Fibroblast of the aortic adventitia (primary cell): ENCODE measurements at places on chromosomes 4 and X.
A peak's percentile ranks its signal among the peaks of the same experiment; 100 is the strongest.

DNA sequence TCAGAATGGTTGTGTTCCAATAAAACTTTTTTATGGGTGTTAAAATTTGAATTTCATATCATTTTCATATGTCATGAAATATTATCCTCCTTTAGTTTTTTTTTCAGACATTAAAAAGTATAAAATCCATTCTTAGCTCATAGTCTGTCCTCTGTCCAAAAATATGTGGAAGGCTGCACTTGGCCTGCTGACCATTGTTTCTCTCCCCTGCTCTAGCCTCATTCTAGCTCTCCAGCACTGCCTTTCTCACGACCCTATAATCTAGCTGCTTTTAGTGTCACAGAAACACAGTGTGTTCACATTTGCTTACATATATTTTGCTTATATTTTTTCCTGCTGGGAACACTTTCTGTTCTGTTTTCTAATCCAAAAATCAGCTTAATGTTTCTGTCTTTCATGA is 165.0 kb upstream of the ANK2 start:
- DNase-seq, result no peak

GRCh38 chr4:85580489-85580888 is 105.5 kb downstream of the ARHGAP24 start:
- DNase-seq, result no peak

GRCh38 chr4:142960126-142960525 is 114.0 kb upstream of the INPP4B start:
- DNase-seq, result peak; percentile 2

GRCh38 chrX:139692908-139693307 is 15.1 kb downstream of the MCF2 start:
- peak; percentile 2 for DNase-seq

DNA sequence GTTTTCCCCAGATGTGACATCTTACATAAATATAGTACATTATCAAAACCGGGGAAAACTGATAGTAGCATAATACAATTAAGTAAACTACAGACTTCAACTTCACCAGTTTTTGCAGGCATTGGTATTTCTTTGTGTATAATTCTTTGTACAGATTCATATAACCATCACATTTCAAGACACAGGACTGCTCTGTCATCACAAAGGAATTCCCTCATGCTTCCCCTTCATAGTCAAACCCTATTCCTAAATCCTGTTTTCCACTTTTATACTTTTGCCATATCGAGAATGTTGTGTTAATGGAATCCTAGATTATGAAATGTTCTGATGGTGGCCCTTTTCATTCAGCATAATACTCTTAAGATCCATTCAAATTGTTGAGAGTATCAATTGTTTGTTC is 36.0 kb downstream of the STIM2 start:
- DNase-seq, result peak; percentile 32

DNA sequence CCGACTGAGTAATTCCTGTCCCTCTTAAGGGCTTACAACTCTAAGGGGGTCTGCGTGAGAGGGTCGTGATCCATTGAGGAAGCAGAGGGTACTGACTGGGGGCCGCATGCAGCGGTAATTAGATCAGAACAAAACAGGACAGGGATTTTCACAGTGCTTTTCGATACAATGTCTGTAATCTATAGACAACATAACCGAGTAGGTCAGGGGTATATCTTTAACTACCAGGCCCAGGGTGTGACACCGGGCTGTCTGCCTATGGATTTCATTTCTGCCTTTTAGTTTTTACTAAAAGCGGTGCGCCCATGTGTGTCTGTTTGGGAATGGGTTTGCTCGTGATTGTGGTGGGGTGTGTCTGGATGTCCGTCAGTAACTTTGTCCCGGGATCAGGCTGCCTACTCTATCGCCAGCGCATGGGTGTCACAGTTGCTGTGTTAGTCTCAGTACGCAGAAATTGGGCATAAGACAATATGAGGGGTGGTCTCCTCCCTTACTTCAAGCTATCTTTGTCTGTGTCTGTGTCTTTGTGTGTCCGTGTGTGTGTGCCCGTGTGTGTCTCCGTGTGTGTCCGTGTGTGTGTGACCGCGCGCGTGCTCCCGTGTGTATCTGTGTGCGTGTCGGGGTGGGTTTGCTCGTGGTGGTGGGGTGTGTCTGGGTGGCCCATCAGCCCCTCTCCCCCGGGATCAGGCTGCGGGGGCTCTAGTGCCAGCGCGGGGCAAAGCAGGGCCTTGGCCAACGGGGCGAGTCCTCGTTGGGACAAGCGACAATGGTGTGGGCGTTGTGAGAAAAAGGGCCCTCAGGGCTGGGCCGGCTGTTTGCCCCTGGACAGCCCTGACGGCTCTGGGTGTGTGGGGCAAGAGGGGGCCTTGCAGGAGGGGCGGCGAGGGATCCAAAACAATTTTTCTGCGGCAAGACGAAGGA is 10.4 kb downstream of the FRG2 start:
- no peak for DNase-seq

- DNase-seq, result no peak
Observed at GRCh38 chr4:79334783-79335182, 8.9 kb upstream of the NAA11 start.

GRCh38 chrX:39998636-39999406 is 98.9 kb downstream of the BCOR start:
- DNase-seq, result no peak

DNA sequence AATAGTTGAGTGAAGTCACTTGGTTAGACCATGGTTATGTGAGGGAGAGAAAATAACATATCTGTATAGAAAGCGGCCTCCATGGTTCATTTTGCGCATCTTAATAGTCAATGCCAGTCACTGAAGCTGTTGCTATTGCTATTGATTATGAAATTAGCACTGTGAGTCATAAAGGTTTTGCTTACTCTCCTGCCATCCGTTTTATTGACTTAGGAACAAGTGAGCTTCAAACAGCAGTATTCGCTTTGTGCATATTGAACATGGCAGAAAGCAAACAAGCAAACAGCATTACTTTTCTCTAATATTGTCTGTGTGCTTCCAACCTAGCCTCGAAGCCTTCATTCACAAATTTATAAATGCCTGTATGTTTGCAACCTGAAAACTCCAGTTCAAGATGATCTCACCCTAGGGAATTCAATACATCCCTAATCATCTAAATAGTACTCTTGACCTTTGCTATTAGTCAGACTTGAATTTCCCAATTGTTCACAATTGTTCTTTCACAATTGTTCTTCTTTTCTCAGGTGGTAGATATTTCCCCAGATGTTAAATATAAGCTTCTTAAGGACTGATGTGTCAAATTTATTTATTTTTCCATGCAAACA is 55.9 kb upstream of the GABRA2 start:
- DNase-seq, result no peak

DNA sequence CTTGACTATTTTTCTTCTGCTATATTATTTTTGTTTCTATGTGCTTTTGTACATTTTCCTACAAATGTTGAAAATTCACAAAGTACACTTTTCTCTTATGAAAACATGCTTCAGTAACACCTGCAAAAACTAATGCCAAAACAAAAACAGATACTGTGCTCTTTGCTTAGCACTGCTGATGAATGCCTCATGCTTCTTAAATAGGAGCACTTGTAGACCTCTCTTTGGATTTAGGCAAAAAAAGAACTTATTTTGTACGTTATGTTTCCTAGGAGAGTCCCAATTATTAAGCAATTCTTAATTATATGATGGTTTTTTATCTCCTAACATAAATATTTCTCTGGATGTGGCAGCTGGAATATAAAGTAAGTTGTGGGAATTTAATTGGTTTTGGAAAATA is 285.0 kb upstream of the ARSJ start:
- no peak for DNase-seq

DNA sequence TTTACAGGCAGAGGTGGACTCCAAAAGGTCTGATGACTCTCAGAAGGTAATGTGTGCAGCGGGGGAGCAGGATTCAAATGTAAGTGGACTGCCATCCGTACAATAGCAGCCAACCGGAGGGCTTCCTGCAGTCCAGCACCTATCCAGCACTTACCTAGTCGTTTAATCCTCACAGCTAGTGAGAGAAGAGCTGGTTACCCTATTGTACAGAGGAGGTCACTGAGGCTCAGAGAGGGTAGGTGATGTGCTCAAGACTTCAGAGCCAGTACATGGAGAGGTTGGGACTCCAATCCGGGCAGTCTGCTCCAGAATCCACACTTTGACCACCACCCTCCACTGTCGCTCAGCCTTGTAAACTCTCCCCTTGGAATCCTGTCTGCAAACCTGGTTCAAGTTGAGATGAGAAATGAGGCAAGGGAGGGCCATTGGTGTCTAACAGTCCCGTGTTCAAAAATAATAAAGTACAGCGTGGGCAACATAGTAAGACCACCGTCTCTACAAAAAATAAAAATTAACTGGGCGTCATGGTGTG is 22.5 kb upstream of the JAKMIP1 start:
- no peak for DNase-seq

DNA sequence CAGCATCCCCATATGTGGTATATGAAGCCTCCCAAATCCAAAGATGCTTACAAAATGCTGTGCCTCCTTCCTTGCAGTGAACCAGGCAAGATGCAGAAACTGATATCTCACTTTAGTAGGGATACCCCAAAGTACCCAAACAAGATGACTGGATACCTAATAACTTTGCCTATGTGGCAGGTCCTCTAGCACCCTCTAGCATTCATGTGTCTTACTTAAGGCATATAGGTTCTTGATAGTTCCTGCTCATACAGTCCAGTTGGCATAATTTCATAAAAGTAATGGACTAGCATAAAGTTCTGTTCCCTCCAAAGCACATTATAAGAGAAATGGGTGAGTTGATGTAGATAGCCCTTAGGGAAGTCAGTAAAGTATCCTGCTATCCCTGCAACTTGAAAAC is 36.8 kb upstream of the SPP1 start:
- no peak for DNase-seq

GRCh38 chr4:87848622-87849351 is 16.0 kb downstream of the MEPE start:
- DNase-seq, result peak; percentile 83

DNA sequence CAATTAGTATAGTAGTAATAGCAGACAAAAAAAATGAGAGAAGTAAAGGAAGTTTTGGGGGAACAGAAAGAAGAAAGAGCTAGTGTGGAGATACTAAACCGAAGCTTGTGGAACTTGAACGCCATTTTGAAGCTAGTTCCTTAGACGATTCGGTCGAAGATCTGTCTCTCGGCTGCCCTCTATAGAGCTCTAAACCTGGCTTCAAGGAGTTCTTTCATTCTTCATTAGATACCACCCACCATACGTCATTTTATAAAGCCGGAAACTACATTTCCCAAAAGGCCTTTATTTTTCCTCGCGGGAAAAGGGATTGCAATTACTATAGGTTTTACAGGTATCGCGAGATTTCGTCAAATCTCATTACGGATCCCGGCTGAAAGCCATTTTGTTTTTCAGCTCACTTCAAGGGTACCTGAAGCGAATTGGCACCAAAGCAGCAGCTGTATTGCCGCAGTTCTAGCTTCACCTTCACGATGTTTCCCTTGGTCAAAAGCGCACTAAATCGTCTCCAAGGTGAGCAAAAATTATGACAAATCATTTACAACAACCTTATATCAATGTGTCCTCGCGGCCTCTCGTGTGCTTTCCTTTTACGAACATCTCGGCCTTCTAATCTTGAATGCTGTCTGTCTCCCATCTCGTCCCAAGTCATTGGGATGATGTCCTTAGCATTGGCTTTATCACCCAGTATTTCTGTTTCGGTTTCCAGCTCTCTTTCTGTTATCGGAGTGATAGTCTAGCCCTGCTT is at the start of gene COX7B:
Gene COX7B (plus strand): TSS at position 388 of the 748 bp plus-strand sequence. CDS start 86 bp downstream, at position 474.
- DNase-seq, result peak; percentile 98

DNA sequence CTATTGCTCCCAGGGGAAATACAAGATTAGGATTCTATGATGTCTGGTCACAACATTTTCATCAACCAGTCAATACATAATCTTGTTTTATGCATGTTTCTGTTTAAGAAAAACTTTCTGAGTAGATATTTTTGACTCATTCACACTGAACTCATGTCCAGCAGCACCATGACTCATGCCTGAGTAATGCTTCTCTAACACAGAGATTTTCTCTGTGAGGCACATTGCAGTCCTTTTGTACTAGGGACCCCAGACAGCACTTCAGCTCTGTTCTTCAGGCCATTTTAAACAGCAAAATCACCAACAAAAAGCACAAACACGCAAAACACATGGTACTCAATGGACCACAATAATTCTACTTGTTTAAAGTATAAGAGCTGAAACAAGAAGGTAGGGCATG is 83.6 kb downstream of the MXRA5 start:
- DNase-seq, result peak; percentile 84

GRCh38 chr4:183522821-183523220 is 18.0 kb downstream of the ING2 start:
- no peak for DNase-seq

- no peak for DNase-seq
Observed at GRCh38 chrX:29659911-29660310, 555.5 kb upstream of the MAGEB2 start.

DNA sequence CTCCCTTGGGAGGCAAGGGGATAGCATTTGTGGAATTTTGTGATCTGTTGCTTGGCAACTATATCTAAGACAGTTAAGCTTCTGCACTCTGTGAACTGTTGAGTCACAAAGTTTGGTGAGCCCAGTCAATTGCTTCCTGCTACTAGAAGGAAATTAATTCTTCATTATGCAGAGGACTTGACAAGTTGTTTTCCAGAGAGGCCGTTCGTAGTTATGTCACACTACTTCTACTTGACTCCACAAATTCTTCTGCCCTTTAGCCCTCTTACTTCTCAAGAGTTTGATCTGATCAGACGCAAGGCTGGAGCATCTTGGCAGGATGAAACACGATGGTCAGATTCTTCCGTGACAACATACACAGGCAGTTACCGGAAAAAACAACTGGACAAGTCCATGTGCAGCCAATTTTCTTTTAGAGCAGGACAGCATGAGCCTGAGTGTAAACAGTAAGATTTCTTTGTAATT is at the start of gene C4orf51:
Gene C4orf51 (plus strand): TSS at position 156 of the 465 bp plus-strand sequence. CDS start 58 bp downstream, at position 214.
- DNase-seq, result peak; percentile 73

GRCh38 chr4:183554878-183555585 is 50.2 kb downstream of the ING2 start:
- no peak for DNase-seq

DNA sequence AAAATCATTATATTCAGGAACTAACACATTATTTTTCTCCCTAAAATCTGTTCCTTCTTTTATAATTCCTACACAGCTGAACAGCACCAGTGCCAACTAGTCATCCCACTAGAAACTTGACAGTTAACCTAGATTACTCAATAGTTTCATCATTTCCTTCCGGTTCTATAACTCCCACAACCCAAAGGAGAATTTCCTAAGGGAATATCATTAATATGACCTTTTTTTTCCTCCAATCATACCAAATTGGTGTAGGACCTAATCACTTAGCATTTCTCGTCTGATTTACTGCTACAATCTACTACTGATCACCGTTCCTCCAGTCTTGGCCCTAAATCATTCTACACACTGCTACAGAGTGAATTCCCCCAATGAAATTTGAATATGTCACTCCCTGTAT is 45.9 kb downstream of the WDFY3 start:
- peak; percentile 82 for DNase-seq

GRCh38 chr4:184978211-184978610 is 40.1 kb upstream of the HELT start:
- DNase-seq, result peak; percentile 25
